Activated T-cell treated with anti-CD3 and anti-CD28 coated beads, Interleukin-2, amount 50 U/mL, for 72 hours (primary cell): ENCODE measurements at places on chromosomes 7 and 10. TPM values are rescaled to one million over a fixed set of nuclear protein-coding genes. Genes with fewer than 3 reads are reported as not detected.
A peak's percentile ranks its signal among the peaks of the same experiment; 100 is the strongest.

GRCh38 chr10:100805543-100806355 lies 60.4 kb downstream of the PAX2 start:
- H3K27me3 ChIP-seq = peaks cover 59% of the 10 kb centered on the region
- DNase-seq = no peak
- no peak overlapping the region for H3K4me3 ChIP-seq
- H3K36me3 ChIP-seq = no peaks in the 10 kb centered on the region

GRCh38 chr10:112236486-112236885 lies 46.7 kb upstream of the TECTB start:
- no peaks in the 10 kb centered on the region for H3K4me1 ChIP-seq
- peaks cover 2% of the 10 kb centered on the region for H3K27me3 ChIP-seq
- H3K36me3 ChIP-seq = peaks cover 4% of the 10 kb centered on the region

DNA sequence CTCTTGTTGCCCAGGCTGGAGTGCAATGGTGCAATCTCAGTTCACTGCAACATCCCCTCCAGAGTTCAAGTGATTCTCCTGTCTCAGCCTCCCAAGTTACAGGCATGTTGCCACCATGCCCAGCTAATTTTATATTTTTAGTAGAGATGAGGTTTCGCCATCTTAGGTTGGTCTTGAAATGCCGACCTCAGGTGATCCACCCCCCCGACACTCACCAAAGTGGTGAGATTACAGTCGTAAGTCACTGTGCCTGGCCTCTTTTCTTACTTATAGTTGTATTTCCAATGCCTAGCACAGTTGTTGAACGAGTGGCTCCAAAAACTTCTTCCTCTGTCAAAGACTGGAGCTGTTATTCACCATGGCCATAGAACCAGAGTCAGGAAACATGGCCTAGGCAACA lies 6.7 kb downstream of the RNF216 start:
- H3K4me1 ChIP-seq = peaks cover 74% of the 10 kb centered on the region
- no peak for DNase-seq
- H3K36me3 ChIP-seq = peaks cover 4% of the 10 kb centered on the region

GRCh38 chr10:102785818-102786217 lies 42.1 kb downstream of the WBP1L start:
- peaks cover 29% of the 10 kb centered on the region for H3K4me1 ChIP-seq
- H3K27me3 ChIP-seq = no peaks in the 10 kb centered on the region
- peak overlapping the region; percentile 92 for H3K27ac ChIP-seq
- no peaks in the 10 kb centered on the region for H3K36me3 ChIP-seq
- DNase-seq = no peak
- no peak overlapping the region for H3K4me3 ChIP-seq

- H3K27me3 ChIP-seq = peaks cover 6% of the 10 kb centered on the region
- H3K4me3 ChIP-seq = no peak overlapping the region
- no peaks in the 10 kb centered on the region for H3K36me3 ChIP-seq
Measured at GRCh38 chr7:121101621-121102020, 113.1 kb downstream of the CPED1 start.

GRCh38 chr7:148871030-148871429 lies 13.1 kb downstream of the EZH2 start:
- H3K4me3 ChIP-seq = no peak overlapping the region
- H3K36me3 ChIP-seq = peaks cover 14% of the 10 kb centered on the region
- H3K27ac ChIP-seq = no peak overlapping the region

DNA sequence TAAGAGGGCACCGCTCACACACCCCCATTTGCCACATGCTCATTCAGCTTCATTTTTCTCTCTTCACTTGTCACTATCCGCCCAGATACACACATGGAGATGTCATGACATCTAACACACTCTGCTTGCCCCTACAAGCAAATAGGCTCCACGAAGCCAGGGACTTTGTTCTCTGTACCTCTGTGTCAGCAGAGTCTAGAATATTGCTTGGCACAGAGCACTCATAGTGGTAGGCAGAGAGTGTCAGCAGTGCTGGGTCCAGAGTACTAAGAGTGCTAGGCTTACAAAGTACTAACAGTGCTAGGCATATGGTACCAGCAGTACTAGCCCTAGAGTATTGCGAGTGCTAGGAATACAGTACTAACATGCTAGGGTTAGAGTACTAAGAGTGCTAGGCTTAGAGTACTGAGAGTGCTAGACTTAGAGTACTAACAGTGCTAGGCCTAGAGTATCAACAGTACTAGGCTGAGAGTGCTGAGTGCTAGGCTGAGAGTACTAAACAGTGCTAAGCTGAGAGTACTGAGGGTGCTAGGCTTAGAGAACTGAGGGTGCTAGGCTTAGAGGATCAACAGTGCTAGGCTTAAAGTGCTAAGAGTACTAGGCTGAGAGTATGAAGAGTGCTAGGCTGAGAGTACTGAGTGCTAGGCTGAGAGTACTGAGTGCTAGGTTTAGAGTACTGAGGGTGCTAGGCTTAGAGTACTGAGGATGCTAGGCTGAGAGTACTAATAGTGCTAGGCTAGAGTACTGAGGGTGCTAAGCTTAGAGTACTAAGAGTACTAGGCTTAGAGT lies 166.1 kb downstream of the PRKAG2 start:
- no peaks in the 10 kb centered on the region for H3K27me3 ChIP-seq
- DNase-seq = no peak
- peak overlapping the region; percentile 2 for H3K27ac ChIP-seq
- peaks cover 13% of the 10 kb centered on the region for H3K4me1 ChIP-seq

DNA sequence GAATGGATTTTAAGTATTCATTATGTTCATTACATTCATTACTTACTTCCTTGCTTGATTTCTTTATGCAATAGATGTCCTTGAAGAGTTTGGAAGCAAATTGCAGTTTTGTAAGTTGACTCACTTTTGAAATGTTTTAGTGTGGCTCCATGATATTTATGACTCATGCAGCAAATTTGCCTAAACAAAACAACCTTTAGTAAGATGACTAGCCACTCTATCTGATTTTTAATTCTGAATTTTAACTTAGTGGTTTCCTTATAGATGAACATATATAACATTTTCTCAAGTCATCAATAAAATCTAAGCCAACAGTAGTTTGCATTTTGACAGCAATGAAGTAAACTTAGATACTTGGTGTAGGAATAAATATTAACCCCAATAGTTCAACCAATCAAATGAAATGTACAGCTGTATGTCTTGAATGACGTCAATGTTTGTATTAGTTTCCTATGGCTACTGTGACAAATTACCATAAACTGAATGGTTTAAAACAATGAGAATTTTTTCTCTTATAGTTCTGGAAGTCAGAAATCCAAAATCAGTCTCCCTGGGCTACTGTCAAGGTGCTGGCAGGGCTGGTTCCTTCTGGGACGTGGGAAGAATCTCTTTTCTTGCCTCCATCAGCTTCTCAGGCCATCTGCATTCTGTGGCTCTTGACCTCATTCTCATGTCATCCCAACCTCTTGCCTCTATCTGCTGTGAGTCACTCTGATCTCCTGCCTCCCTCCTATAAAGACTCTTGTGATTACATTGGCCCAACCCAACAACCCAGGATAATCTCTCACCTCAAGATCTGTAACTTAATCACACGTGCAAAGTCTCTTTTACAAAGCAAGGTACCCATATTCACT lies 73.4 kb downstream of the AHR start:
- H3K36me3 ChIP-seq = no peaks in the 10 kb centered on the region
- H3K27me3 ChIP-seq = no peaks in the 10 kb centered on the region
- no peak overlapping the region for H3K4me3 ChIP-seq
- H3K27ac ChIP-seq = no peak overlapping the region
- DNase-seq = no peak

DNA sequence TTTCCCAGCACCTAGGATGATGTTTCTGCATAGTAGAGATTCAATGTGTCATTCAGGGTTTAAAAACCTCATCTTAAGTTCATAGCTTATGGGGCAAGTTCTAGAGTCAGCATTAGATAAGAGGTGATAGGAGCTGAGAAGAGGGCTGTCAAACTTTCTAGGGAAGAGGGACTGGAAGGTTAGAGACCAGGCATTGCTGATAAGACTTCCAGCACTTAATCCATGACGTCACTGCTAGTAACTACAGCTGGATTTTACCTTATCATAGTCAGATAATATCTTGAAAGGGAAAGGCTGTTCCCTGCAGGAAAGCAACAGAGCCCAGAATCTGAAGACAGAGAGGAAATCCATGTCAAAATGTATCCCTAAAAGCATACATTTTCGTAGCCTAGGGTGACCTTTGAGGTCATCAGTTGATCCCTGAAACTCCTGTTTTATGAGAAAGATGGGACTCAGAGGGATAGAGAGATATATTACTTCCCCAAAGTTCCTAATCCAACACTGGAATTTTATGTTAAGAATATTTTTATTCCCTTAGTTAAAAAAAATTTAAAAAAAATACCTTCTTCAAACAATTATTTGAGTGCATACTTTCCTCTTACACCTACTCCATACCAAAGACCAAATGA lies 3.3 kb upstream of the CPED1 start:
- peaks cover 53% of the 10 kb centered on the region for H3K27me3 ChIP-seq
- H3K4me3 ChIP-seq = no peak overlapping the region
- DNase-seq = no peak
- no peak overlapping the region for H3K27ac ChIP-seq

- H3K27me3 ChIP-seq = peaks cover 12% of the 10 kb centered on the region
- H3K36me3 ChIP-seq = no peaks in the 10 kb centered on the region
- no peak overlapping the region for H3K4me3 ChIP-seq
- no peaks in the 10 kb centered on the region for H3K4me1 ChIP-seq
Measured at GRCh38 chr10:45407542-45407941, 33.5 kb downstream of the ALOX5 start.

DNA sequence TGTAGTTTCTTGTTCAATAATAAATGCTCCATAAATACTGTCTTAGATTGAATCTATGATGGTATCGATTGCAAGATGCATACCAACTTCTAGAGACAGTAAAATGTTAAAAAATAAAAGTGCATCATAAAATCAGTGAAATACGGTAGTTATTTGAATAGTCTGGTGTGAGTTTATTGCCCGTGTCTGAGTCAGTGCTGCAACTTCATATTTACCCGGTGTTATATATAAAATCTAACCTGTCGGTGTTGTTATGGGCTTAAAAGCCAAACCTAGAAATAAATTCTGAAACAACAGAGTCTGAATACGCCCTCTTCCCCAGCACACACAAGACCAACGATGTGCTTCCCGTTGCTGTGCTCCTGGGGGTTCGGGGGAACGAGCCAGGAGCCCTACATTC lies 16.3 kb downstream of the MACROH2A2 start:
- H3K27me3 ChIP-seq = peaks cover 6% of the 10 kb centered on the region
- H3K4me1 ChIP-seq = no peaks in the 10 kb centered on the region
- DNase-seq = no peak
- no peak overlapping the region for H3K27ac ChIP-seq
- no peaks in the 10 kb centered on the region for H3K36me3 ChIP-seq

DNA sequence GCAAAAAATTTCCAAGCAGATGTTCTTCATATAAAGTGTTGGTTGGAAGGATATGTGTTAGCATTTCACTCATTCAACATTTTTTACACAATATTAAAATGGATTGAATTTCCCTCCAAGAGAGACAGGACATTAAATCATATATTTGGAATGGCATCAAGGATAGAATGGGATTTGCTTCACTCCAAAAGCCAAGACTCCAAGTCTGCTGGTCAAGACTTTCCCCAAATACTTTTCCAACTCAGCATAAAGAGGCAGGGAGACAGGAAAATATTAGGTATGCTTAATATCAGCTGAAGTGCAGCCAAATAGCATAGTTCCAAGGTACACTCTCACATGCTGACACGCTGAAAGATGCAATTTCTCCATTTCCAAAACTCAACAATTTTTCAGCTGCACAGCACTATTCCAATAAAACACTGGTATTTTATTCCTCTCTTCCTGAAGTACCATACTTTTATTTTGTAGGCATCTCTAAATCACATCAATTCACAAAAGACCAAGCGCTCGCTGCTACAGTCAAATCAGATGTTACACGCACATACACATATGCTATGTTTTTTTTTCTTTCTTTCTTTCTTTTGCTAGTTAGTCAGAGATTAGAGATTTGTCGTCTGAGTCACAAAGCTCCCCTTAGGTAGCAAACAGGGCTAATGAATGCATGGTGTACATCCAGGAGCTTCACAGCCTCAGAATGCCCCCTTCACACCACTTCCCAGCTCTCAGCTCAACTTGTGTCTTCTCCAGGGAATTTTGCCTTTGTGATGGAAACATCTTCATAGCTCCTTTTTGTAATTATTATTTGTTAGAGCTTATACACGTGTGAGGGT lies 1033.8 kb upstream of the AUTS2 start:
- no peaks in the 10 kb centered on the region for H3K36me3 ChIP-seq
- no peak for DNase-seq
- no peak overlapping the region for H3K4me3 ChIP-seq
- H3K4me1 ChIP-seq = no peaks in the 10 kb centered on the region
- no peak overlapping the region for H3K27ac ChIP-seq
- no peaks in the 10 kb centered on the region for H3K27me3 ChIP-seq

DNA sequence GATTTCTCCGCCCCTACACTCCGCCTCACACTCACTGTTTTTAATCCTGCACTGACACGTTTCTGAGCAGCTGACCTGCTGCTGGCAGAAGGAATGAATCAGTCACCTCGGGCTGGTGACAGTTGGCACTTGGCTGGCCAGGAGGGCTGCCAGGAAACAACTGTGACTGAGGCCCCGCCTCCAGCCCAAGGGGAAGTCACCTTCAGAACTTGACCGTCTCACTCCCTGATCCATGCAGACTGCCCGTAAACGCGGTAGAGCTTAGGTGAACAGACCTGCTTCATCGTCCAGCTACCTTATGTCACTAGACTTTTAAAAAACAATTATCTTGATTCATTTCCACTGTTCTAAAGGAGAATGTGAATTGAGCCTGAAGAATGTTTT lies 107.5 kb downstream of the DOCK1 start:
- H3K36me3 ChIP-seq = no peaks in the 10 kb centered on the region

- no peaks in the 10 kb centered on the region for H3K36me3 ChIP-seq
- no peak for DNase-seq
- no peak overlapping the region for H3K4me3 ChIP-seq
- H3K4me1 ChIP-seq = peaks cover 6% of the 10 kb centered on the region
- H3K27ac ChIP-seq = no peak overlapping the region
Measured at GRCh38 chr10:14625765-14626525, 148.8 kb downstream of the FAM107B start.

PKD2L1 gene
- total RNA-seq = 0.60 TPM

CFTR gene
- total RNA-seq = not detected

MCM10 gene
- total RNA-seq = 30.6 TPM

TRIL gene
- not detected for total RNA-seq

ASB10 gene
- not detected for total RNA-seq

ASB15 gene
- total RNA-seq = not detected

NME8 gene
- not detected for total RNA-seq

CSTF2T gene
- 35.8 TPM for total RNA-seq
